Right renal cortex interstitium (tissue), 3 donors: ENCODE measurements at places on chromosomes 6 and 20.
A peak's percentile ranks its signal among the peaks of the same experiment; 100 is the strongest.

- no peak for DNase-seq
Observed at GRCh38 chr20:43554369-43554768, 4.5 kb upstream of the SGK2 start.

DNA sequence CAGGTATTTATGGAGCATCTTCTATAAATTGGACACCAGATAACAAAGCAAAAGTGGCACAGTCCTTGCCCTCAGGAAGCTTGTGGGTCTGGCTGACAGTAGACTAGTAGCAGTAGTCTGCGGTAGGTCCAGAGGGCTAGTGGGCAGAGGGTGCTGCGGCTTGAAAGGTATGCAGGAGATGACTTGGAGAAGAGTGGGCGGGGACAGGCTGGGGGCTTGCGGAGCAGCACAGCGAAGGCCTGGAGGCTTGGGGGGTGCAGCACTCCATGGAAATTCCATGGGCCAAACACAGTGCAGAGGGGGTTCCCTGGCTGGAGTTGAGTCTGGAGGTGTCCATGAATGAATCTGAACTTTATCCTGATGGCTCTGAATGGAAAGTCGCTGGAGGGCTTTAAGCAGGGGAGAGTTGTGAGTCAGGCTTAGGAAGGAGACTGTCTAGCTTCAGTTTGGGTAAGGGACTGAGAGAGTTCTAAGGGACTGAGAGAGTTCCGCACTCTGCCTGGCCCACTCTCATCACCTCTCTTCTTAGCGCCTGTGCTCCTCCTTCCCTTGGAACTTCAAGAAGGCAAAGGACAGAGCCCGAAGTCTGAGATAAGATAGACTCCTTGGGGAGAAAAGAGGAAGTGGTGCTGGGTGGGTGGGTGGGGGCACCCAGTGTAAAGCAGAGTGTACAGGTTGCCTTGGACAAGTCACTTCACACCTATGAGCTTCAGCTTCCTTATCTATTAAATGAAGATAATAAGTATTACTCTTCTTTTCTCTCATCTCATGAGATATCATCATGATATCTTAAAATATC lies 8.8 kb downstream of the PKIG start:
- no peak for DNase-seq

DNA sequence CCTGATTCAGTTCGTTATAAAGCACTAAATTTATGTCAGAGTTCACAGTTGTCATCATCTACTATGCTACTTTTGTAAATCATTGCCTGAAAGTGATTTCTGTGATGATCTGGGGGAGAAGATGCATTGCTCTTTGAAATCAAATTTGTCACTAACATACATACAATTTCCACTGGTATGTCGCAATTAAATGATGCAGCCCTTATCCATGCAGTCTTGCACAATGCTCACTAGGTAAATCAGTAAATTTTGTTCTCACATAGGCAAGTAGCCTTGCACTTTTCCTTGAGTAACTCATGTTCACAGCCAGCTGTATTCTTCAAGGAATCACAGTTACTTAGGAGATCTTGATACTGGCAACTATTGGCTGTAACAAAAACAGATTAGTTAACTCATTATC lies 20.8 kb downstream of the CRISP2 start:
- DNase-seq, result no peak

DNA sequence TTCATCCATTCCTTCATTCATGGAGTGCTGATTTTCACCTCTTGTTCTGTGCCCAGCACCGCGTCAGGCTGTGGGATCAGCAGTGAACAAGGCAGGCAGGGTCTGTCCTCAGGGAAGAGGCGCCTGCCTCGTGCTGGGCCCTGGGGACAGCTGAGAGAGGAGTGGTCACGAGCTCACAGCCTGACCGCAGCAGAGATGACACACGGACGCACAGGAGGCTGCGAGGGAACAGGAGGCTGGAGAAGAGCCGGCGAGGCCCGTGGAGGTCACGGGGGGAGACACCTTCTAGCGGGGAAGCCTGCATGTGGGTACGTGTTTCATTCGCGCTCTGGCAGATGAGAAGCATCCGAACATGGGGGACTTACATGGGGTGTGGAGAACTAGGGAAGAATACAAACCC lies 27.5 kb downstream of the PXDC1 start:
- DNase-seq, result no peak

DNA sequence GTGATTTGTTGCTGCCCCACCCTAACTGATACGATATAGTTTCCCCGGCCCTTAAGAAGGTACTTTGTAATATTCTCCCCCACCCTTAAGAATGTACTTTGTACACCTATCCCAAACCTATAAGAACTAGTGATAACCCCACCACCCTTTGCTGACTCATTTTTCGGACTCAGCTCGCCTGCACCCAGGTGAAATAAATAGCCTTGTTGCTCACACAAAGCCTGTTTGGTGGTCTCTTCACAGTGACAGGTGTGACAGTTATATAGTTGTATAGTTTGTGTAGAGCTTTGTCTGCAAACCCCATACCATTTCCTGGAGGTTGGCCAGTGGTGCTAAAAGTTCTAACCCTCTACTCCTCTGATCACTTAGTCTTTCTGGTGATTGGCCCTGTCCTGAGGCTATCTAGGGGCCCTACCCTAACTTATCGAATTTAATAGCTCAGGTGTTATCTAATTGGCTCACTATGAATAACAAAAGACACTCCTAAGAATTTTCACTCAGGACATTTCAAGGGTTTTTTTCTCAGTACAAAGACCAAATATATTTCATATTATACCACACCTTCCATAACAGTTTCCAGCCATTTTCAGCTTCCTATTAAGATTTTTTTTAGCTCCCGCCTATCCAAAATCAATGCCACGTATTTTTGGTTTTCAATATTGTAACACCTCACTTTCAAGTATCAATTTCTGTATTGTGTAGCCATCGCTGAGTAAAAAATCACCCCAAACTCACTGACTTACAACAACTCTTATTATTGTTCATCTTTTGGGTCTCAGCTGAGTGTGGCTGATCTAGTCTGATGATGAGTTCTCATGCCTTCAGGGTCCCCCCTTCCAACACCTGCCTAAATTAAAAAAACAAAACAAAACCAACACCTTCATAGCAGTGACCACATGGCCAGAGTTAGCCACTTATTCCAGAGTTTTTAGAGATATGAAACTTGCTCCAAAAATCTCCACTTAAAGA lies 9.8 kb upstream of the BTN1A1 start:
- no peak for DNase-seq

DNA sequence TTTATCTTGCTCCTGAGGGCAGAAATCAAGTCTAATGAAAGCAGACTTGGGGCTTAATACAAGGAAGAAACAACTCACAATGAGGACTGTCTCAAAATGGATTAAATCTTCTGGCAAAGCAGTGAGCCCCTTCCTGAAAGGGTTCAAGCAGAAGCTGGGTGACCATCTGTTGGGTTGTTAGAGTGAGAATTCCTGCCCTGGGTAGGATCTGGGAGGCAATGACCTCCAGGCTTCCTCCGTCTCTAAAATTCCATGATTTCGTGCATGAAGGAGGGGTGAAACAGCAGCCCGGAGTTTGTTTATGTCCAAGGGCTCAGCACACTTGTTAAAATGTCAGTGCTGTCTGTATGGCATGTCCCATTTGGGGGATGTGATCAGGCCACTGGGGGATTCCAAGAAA lies 64.0 kb upstream of the KCNK16 start:
- DNase-seq, result no peak

- DNase-seq, result no peak
Observed at GRCh38 chr20:723756-724155, 44.5 kb downstream of the SLC52A3 start.

- no peak for DNase-seq
Observed at GRCh38 chr20:9557411-9557810, 43.0 kb downstream of the LAMP5 start.

- no peak for DNase-seq
Observed at GRCh38 chr6:108581932-108582475, 21.3 kb downstream of the FOXO3 start.

GRCh38 chr6:150639823-150640331 lies 40.2 kb downstream of the PLEKHG1 start:
- no peak for DNase-seq

- peak; percentile 27 for DNase-seq
Observed at GRCh38 chr20:34824452-34824805, 1.0 kb downstream of the NCOA6 start.

GRCh38 chr20:34262488-34263288 lies 21.5 kb downstream of the ASIP start:
- DNase-seq, result no peak

- DNase-seq, result no peak
Observed at GRCh38 chr6:33372526-33373123, 19.0 kb upstream of the KIFC1 start.

- DNase-seq, result no peak
Observed at GRCh38 chr20:35339007-35339406, 46.8 kb upstream of the FAM83C start.

DNA sequence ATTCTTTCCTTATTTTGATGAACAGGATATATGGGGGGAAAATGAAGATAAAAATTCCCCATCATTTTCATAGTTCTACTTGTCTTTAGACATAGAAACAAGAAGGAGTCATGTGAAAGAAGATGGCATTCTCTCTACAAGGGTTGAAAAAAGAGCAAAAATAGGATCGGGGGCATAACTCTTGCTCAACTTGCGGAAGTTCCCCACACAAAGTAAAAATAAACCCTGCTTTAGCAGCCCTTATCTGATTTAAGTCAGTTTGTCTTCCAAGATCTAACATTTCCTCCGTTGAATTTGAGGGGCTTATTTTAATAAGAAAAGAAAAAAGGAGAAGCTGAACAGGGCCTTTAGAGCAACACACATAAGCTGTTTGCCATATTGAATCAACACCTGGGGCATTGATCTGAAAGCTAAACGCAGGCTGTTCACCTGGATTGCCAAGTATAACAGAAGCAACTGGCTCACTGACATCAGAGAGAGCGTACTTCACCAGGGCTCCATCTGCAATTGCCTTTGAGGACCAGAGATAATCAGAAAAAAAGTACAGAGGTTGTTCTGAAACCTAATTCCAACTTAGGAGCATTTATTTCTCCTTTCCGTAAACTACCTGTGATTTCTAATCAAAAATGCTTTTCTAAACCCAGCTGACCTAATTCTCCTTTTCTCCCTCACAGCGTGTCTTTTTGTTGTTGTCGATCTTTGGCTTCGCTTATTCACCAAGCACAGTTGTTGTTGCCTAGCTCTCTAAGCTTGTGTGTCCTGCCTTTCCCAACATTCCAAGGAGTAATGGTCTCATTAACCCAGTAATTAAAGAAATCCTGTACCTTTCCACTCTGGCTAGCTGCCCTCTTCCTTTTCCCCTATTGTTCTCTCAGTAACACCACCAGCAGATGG lies 568.0 kb downstream of the KIF16B start:
- DNase-seq, result no peak
